ENCODE measurements at places on chromosomes 4 and X.
A peak's percentile ranks its signal among the peaks of the same experiment; 100 is the strongest.

- DNase-seq: no peak
These were observed 118.4 kb downstream of the ASB9 start for GRCh38 chrX:15151267-15152186.

DNA sequence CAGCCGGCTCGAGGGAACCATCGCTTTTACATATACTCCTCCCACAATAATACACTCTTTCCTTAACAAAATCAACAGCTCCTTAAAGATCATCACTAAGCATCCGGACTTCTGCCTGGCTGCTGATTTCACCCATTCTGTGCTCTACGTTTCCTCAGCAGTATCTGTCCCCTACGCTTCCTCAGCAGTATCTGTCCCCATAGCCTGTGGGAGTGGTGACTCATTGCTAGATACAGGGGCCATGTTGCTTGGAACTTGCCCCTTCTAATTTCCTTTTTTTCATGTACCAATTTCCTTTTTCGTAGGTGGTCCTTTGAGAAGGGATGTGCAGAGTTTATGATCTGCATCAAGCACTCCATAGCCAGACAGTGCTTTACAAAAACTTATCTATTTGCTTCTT lies 18.6 kb downstream of the MAP3K15 start:
- no peak for DNase-seq

DNA sequence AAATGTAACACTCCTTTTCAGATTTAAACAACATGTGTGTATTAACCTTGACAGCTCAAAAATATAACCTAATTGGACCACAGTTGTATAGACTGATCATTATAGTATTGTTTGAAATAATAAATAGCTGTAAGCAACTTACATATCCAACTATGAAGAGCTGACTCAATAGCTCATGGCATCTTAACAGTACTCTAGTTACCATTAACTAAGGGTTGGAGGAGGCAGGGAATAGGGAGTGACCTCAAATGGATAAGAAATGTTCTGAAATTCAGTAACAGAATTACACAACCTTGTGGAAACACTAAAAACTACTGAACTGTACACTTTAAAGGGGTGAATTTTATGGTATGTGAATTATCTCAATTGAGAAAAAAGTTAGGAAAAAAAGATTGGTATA lies 136.5 kb upstream of the CPEB2 start:
- DNase-seq: peak; percentile 48

DNA sequence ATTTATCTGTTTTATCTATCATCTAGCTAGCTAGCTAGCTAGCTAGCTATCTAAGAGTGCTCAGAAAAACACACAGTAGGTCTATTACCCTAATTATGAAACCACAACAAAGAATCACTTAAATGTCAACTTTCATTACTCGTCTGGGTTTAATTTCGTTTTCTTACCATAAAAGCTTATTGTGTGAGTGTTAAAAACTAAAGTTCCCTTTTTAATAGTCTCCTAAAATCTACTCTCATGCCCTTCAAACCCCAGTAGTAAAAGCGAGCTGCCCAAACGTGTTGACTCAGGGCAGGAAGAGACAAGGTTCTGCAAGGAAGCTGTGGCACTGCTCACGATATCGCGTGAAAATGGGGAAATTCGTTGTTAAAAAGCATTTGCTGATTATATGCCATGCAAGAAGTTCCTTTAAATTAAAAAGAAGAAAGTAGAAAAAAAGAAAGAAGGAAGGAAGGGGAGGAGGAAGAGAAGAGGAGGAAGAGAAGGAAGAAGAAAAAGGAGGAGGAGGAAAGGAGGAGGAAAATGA lies 595 bp downstream of the MBNL3 start:
- DNase-seq: peak; percentile 48

DNA sequence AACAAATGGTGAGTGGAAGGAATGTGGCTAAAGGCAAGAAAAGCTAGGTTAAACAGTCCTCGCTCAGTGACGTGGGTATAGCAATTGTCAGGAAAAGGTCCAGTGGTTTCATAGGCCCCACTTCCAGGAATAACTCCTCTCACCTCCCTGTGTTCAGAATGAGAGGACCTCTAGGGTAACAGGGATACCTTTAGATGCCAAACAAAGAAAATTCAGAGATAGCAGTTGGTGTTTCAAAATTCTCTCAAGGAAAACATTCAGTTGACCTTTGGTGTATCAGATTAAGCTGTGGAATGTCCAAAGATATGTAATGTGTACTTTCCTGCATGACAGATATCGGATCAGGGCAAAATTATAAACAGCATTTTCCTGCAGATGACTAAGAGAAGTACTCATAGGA lies 155.9 kb downstream of the ARHGAP6 start:
- peak; percentile 48 for DNase-seq

DNA sequence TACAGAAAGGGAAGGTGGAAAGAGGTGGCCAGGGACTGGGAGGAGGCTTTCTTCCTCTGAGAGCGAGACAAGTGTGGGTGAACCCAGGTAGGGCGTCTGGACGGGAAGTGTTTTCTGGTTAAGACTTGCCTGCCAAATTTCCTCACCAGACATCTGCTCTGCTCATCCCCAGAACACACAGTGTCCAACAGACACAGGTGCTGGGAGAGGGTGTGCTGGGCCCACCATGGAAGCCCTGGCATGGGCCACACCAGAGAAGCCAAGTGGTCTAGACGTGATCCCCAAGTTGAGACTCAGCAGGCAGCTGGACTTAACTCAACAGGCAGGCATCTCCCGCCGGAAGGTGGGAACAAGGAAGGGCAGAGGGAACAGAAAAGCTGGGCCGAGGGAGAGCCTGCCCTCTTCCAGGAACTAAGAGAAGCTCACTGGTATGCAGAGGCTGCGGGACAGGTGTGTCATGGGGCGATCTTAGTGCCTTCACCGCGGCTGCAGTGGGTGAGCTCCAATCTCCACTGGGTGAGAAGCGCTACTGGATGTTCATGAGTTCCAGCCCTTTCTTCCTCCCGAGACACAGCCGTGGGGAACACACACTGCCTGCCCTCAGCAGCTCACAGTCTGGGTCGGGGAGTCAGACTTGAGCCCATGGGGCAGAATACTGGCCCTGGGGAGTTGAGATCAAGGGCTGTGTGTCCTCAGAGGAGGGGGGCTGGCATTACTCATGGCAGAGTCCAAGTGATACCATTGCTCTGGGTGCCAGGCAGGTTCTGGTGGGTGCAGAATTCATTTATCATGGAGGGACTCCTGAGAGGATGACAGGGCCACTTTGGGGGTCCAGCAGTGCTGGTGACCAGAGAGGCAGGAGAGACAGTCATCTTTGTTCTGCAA lies 110.2 kb downstream of the CPZ start:
- no peak for DNase-seq

DNA sequence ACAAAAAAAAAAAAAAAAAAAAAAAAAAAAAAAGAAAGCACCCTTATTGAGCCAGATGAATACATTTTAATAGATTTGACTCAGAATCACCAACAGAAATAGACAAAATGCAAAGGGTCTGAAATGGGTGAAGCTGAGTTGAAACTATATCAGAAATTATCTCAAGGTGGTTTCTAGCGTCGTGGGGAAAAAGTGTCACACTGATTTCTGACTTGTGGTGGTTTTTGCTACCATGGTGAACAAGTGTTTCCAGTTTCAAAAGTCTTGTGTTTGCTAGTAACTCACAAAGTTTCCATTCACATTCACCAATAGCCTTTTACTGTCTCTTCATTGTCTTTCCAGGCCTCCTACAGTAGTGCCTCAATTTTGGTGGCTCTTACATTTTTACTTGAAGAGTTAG lies 135.5 kb downstream of the ARHGAP24 start:
- no peak for DNase-seq

DNA sequence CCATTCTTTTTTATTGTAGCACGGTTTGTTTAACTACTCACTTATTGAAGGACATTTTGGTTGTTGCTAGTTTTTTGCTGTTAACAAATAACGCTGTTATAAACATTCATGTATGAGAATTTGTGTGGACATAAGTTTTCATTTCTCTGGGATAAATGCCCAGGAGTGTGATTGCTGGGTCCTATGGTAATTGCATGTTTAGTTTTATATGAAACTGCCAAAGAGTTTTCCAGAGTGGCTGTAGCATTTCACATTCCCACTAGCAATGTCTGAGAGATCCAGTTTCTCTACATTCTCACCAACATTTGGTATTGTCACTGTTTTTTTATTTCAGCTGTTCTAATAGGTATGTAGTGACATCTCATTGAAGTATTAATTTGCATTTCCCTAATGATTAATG lies 66.8 kb downstream of the PLAC1 start:
- no peak for DNase-seq

- peak; percentile 71 for DNase-seq
These were observed 40.0 kb upstream of the ARSJ start for GRCh38 chr4:114019276-114019968.

DNA sequence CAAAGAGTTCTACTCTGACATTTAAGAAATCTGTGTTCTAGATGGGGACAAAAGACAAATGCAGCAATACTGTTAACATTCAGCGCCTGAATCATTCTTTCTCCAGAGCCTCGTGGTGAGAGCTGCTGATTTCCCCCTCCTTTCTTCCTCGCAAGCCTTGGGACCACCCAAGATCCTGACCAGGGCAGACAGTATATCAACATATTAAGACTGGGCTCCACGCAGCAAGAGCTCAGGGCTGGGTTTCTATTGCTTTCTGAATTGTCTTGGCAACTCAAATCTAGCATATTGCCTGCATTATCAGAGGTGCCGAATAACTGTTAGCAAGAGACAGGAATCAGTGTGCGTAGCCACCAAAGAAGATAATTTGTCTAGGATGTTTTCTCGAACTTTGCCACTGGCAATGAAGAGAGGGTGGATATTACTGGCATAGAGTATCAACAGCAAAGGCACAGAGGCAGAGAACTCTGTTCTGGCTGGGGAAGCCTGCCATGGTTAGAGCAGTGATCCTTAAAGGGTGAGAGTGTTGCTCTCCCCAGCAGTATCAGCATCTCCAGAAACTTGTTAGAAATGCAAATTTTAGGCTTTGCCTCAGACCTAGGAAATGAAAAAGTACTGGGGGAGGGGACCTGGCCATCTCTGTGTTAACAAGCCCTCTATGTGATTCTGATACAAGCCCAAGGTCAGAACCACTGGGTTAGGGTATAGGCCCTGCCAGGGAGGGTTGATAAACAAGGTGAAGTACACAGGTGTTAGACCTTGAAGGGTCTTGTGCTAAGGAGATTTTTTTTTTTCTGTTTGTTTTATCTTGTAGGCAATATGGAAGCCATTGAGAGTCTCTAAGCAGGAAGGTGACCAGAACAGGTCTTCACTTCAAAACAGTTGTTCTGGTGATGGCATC lies 46.2 kb upstream of the MID1IP1 start:
- no peak for DNase-seq

DNA sequence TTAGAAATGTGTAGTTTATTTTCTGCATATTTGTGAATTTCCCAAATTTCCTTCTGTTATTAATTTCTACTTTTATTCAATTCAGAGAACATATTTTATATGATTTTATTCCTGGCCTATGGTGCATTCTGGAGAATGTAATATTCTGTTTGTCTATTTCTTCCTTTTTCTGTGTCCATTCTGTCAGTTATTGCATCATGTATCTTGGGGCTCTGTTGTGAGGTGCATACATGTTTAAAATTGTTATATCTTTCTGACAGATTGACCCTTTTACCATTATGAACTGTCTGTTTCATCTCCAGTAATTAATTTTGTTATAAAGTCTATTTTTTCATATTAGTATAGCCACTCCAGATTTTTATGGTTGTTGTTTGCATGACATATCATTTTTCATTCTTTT lies 96.9 kb upstream of the CITED1 start:
- DNase-seq: no peak

- DNase-seq: peak; percentile 4
These were observed 18.3 kb upstream of the CXCR3 start for GRCh38 chrX:71636438-71637252.

- DNase-seq: peak; percentile 20
These were observed 213.8 kb upstream of the FGF13 start for GRCh38 chrX:138925330-138925729.

GRCh38 chrX:115561605-115562479 lies 868 bp downstream of the PLS3 start:
- DNase-seq: peak; percentile 64

- peak; percentile 54 for DNase-seq
These were observed 981 bp downstream of the TET2 start for GRCh38 chr4:105147553-105148161.

DNA sequence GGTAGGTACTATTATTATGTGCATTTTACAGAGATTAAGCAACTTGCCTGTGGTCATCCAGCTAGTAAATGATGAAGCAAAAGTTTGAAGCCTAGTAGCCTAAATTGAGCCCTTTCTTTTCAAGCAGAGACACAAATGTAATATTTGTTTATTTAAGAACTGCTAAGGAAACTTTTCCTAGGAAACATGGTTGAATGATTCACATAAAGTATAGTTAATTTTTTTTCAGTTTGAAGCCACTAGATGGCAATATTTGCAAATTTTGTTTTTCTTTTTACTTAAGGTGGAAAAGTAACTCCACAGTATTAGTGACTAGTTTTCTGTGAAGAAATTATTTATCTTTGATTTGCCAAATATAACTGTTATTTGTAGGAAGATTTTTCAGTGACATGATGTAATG lies 52.8 kb upstream of the ANKRD17 start:
- peak; percentile 73 for DNase-seq

- no peak for DNase-seq
These were observed 21.1 kb downstream of the ART3 start for GRCh38 chr4:76095568-76095967.

DNA sequence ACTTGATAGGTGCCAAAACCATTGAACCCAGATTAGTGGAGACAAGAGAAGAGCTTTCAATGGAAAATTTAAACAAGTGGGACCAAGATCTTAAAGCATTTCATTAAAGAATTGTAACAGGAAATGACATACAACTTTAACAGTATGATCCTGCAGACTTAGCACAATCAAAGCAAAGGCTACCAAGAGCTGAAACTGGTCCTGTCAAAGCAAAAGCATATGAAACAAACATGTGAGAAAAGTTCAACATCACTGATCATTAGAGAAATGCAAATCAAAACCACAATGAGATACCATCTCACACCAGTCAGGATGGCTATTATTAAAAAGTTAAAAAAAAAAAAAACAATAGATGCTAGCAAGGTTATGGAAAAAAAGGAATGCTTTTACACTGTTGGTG lies 425.6 kb downstream of the IL1RAPL1 start:
- DNase-seq: no peak

DNA sequence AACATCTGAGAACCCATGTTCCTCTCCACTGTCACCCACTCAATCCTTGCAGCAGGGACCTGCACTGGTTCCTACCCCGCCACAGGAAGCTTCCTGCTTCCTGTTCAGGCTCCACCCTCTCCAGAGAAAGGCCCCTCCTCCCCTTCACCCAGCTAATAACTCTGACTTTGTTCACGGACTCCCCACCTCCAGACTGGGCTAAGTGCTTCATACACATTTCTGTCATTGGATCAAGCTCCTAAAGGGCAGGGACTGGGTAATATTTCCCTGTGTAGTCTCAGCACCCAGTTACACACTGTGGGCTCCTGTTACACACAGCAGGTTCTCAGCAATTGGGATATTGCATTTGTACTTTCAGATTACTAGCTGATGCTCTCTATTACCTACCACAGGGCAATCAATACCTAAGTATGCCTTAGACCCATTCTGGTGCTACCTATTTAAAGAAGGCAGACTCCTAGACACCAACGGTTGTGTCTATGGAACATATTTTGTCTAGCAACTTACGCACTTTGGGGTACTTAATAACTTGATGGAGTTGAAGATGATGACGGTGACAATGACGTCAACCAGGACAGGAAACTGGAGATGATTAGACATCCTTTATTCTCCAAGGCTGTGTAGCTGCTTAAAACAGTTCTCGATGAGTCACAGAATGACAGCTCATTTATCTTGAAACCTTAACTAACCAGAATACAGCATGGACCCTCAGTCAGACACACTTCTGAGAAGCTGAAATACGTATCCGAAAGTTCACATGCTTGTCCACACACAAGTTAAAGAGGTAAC lies 58.1 kb downstream of the MAML3 start:
- peak; percentile 95 for DNase-seq

- DNase-seq: no peak
These were observed 172.0 kb downstream of the CFAP299 start for GRCh38 chr4:80507507-80507906.

- DNase-seq: no peak
These were observed 49.0 kb downstream of the SPANXA2 start for GRCh38 chrX:141638550-141638949.
